Muscle of leg (tissue), 16 donors: ENCODE measurements at places on chromosomes 4 and X. TPM values are rescaled to one million over a fixed set of nuclear protein-coding genes. Genes with fewer than 3 reads are reported as not detected.

GRCh38 chr4:126916626-126917140 lies 716.1 kb upstream of the INTU start:
- peaks cover 3% of the 10 kb centered on the region for H3K4me1 ChIP-seq
- H3K4me3 ChIP-seq, result no peak overlapping the region

DNA sequence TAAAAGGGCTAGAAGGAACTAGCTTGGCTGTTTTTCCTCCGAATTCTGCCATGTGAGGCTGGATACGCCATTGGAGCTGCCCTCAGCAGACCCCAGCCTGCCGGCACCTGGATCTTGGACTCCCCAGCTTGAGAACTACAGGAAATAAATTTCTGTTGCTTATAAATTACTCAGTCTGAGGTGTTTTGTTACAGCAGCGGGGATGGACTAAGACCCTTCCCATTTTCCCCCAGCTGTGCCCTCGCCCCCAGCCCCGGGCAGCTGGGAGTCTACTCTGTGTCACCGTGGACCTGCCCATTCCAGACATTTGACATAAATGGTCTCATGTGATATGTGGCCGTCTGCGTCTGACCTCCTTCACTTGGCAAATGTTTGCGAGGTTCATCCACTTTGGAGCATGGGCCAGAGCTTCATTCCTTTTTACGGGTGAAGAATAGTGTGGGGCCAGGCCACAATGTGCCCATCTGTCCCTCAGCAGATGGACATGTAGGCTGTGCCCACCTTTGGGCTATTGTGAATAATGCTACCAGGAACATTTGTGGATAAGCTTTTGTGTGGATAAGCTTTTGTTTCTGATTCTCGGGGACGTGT lies 30.7 kb upstream of the SPON2 start:
- no peaks in the 10 kb centered on the region for H3K36me3 ChIP-seq
- no peak for DNase-seq

DNA sequence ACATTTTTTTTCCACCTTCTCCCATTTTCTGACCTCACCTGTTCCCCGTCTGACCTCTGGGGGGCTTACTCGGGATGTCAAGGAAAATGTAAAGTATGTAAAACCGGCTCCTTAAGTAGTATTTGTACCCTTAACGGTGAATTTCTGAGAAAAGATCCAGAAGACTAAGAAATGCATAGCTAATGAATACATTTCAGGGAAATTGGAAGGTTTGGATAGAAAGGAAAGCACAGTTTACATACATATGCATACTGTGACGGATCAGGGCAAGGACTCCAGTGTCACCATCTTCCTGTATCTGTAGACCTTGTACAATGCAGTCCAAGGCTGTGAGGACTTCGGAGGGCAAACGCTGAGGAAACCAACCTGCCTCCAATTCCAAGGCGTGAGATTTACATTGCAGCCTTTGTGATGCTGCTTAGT lies 2185.9 kb upstream of the TENM3 start:
- peaks cover 27% of the 10 kb centered on the region for H3K27me3 ChIP-seq
- peaks cover 14% of the 10 kb centered on the region for H3K4me1 ChIP-seq
- H3K36me3 ChIP-seq, result no peaks in the 10 kb centered on the region
- no peak overlapping the region for H3K27ac ChIP-seq
- peak overlapping the region; percentile 51 for H3K4me3 ChIP-seq
- DNase-seq, result peak; percentile 1

The BMP3 gene
- 2.0 TPM for total RNA-seq

The FAM9A gene
- not detected for total RNA-seq

The ANK2 gene
- total RNA-seq, result 282 TPM

GRCh38 chrX:25733148-25733547 lies 405.0 kb upstream of the MAGEB18 start:
- no peaks in the 10 kb centered on the region for H3K4me1 ChIP-seq
- no peak overlapping the region for H3K4me3 ChIP-seq
- H3K36me3 ChIP-seq, result no peaks in the 10 kb centered on the region
- H3K27ac ChIP-seq, result no peak overlapping the region
- no peaks in the 10 kb centered on the region for H3K27me3 ChIP-seq

DNA sequence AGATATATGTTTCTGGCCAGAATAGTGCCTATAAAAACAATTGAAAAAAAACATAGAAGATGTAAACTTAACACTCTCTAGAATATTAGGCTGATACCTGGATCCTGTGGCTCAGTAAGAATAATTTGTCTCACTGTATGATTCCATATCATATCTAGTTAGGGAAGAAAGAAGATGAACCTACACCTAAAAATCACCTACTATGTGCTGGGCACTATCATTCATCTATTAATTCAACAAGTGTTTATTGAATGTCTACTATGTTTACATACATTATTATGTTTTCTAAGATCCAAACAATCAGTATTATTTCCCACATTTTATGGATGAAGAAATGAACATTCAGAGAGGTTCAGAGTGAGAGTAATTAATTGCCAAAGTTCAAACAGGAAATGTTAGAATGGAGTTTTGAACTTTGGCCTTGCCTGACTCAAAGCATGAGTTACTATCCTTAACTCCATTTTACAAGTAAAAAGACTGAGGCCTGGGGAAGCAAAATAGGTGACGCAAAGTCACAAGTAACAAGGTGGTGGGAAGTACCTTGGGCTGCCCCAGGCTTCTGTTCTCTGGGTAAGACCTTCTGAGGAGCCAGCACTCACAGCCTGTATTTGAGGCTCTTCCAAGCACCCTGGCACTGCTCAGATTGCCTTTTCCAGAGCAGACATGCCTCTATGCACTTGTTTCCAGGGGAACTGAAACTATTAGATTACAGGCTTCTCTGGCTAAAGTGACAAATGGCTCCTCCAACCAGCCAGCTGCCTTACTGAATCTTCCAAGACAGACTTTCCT lies 111.1 kb upstream of the ACSL4 start:
- no peak overlapping the region for H3K27ac ChIP-seq
- DNase-seq, result peak; percentile 66

DNA sequence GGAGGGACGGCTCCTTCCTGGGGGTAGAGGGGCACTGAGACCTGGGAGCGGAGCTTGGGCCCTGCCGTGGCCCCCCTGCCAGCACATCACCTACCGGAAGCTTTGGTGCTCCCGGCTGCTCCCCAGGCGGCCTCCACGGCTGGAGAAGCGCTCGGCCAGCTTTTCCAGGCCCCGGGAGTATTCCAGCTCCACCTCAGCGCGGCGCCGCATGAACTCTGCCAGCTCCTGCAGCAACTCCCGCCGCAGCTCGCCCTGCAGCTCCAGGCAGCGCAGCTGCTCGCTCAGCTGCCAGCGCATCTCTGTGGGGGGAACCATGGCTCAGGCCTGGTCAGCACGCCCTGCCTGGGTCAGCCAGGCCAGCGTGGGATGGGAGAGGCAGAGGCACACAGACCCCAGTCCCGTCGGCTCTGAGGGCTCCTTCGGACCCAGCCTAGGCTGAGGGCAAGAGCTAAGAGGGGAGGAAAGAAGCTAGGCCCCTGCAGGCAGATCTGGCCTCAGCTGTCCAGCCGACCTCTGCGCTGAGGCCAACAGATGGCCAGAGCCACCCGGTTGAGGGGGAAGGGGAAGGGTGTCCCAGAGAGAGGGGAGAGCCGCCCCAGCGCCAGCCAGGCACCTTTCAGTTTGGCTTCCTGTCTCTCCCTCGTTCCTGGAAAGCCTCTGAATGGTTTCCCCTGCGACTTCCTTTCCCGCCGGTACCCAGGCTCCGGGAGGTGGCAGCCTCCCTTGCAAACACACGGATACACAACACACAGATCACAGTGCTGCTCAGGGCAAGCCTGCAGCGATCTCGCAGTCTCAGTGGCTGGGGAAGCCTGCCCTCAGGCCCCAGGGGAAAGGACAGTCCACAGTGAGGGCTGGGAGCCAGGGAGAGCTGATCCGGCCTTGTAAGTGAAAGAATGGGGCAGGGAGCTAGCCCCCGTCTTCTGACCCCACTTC lies 4.3 kb downstream of the ARHGAP4 start:
- H3K27me3 ChIP-seq, result peaks cover 72% of the 10 kb centered on the region
- no peaks in the 10 kb centered on the region for H3K36me3 ChIP-seq
- peaks cover 55% of the 10 kb centered on the region for H3K4me1 ChIP-seq
- H3K27ac ChIP-seq, result peak overlapping the region; percentile 72

- H3K4me1 ChIP-seq, result peaks cover 36% of the 10 kb centered on the region
- no peak overlapping the region for H3K27ac ChIP-seq
- H3K4me3 ChIP-seq, result no peak overlapping the region
Measured at GRCh38 chr4:38106886-38107514, 146.8 kb downstream of the PTTG2 start.

GRCh38 chr4:41236032-41236431 lies 20.7 kb upstream of the UCHL1 start:
- no peak for DNase-seq
- H3K4me3 ChIP-seq, result no peak overlapping the region
- no peaks in the 10 kb centered on the region for H3K36me3 ChIP-seq
- no peak overlapping the region for H3K27ac ChIP-seq

The P2RY10 gene
- 0.84 TPM for total RNA-seq

The SASH3 gene
- total RNA-seq, result 2.4 TPM

GRCh38 chrX:14801136-14801535 lies 71.7 kb downstream of the FANCB start:
- peaks cover 2% of the 10 kb centered on the region for H3K27me3 ChIP-seq
- no peak overlapping the region for H3K27ac ChIP-seq
- no peak for DNase-seq
- no peaks in the 10 kb centered on the region for H3K36me3 ChIP-seq
- no peak overlapping the region for H3K4me3 ChIP-seq

DNA sequence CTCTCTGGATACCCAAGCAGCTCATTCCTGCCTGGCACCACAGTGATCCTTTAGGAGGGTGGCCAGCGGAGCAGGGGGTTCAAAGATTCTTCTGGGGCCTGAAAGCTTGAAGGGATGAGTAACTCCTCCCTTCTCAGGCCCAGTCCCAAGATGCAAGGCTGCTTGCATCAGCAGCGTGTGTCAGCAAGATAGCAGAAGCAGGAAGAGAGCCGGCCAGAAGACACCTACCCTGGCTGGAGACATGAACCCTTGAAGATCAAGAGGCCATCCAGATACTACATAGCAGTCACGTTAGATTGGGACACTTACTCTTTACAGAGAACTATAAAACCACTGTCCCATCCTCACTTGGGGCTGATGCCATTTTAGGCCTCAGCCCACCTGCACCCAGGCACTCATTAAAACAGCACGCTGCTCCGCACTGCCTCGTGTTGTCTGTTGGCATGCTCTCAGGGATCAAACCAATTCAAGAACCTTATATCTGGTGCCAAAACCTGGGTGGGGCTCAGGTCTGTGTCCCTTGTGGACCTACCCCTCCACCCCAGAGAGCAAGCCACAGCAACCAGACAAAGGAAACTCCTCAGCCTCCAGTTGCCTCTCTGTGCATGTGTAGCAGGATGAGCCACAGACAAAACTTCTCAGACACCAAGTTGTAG lies 6.5 kb downstream of the UGT2B17 start:
- no peaks in the 10 kb centered on the region for H3K36me3 ChIP-seq
- H3K4me1 ChIP-seq, result no peaks in the 10 kb centered on the region
- no peak overlapping the region for H3K27ac ChIP-seq
- H3K27me3 ChIP-seq, result no peaks in the 10 kb centered on the region
- DNase-seq, result no peak

The EPHA5 gene
- total RNA-seq, result 0.66 TPM

- peak; percentile 93 for DNase-seq
- H3K4me3 ChIP-seq, result no peak overlapping the region
- peaks cover 62% of the 10 kb centered on the region for H3K4me1 ChIP-seq
Measured at GRCh38 chr4:7824218-7824617, 115.4 kb downstream of the AFAP1 start.

DNA sequence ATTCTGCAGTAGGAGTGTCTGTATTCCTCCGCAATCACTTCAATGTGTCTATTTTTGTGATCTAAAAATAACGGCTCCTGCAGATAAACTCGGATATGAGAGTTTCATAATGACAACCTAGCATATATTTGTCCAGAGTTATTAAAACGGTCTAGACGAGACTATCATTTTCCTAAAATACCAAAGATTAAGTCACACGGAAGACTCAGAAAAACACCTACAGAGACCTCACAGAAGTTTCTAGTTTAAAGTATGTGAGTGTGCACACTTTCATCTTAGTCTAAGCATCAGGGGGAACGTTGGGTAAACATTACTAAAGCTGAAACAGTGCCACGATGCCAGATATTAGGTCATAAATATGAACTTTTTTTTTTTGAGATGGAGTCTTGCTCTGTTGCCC lies 156.9 kb downstream of the AFAP1 start:
- no peak overlapping the region for H3K4me3 ChIP-seq
- peaks cover 65% of the 10 kb centered on the region for H3K36me3 ChIP-seq
- H3K27me3 ChIP-seq, result no peaks in the 10 kb centered on the region
- peaks cover 24% of the 10 kb centered on the region for H3K4me1 ChIP-seq
- H3K27ac ChIP-seq, result no peak overlapping the region
- DNase-seq, result no peak

DNA sequence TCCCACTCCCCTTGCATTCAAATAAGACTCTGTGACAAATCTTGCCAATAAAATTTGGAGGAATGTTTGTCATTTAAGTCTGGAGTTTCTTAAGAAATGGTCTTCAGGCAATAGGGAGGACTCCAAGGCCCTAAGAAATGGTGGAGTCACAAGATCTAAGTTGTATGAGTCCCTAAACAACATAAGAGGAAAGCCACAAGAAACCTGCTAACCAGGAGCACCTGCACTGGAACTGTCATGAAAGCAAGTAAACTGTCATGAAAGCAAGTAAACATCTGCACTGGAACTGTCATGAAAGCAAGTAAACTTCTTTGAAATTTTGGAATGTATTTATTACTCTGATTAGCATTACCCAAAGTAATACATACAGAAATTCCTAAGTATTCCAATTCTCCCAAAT lies 3.5 kb downstream of the CNOT6L start:
- no peak overlapping the region for H3K27ac ChIP-seq
- no peaks in the 10 kb centered on the region for H3K27me3 ChIP-seq

DNA sequence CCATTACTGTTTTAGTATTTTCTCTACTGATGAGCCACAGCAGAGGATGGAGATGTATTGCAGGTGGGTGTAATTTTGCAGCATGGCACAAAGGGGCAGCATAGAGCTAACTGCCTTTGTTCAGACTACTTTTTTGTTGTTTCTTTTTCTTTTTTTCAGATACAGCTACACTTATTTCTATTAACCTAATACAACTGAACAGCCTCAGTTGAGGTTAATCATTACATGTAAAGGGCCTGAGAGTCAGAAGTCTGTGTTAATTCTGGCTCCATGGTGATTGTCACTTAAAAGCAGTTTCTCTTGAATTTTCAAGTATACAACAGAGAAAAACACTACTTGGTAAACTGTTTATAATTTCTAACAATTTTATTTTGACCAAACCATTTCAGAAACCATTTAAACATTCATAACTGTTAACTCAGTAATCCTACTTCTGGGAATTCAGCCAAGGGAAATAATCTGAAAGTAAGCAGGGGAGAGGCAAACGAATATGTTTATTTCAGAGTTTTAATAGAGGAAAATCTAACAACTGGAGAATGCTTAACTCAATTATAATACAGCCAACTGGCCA lies 13.9 kb upstream of the PPEF2 start:
- peak; percentile 54 for DNase-seq
- H3K4me1 ChIP-seq, result peaks cover 8% of the 10 kb centered on the region
- peaks cover 16% of the 10 kb centered on the region for H3K36me3 ChIP-seq
- peak overlapping the region; percentile 54 for H3K27ac ChIP-seq
